ENCODE measurements at places on chromosomes 4 and X.

GRCh38 chrX:120419463-120419862 lies 49.6 kb downstream of the LAMP2 start:
- no peak for DNase-seq

GRCh38 chr4:24853142-24853541 lies 57.8 kb downstream of the SOD3 start:
- no peak for DNase-seq

GRCh38 chr4:87268411-87268810 lies 48.0 kb upstream of the KLHL8 start:
- no peak for DNase-seq

- DNase-seq: no peak
Measured at GRCh38 chrX:119042040-119042439, 30.8 kb upstream of the CT47C1 start.

DNA sequence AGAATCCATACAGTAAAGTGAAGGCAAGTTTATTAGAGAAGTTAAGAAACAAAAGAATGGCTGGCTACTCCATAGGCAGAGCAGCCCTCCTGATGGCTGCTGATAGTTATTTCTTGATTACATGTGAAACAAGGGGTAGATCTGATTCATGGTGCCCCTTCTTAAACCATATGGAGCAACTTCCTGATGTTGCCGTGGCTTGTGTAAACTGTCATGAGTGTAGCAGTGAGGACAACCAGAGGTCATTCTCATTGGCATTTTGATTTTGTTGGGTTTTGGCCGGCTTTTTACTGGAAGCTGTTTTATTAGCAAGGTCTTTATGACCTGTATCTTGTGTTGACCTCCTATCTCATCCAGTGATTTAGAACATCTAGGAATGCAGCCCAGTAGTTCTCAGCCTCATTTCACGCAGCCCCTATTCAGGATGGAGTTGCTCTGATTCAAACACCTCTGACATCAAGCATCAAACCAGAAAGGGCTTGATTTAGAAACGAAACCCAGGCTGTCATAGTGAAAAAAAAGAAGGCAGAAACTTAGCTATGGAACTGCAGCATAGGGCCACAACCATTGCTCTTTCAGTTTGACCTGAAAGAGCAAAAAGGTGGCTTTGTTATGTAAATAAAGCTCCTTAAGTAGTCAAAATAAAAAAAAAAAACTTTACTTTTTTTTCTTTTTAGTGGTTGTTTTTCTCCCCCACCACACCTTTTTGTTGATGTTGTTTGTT lies 37.8 kb downstream of the SPCS3 start:
- DNase-seq: peak; percentile 51

DNA sequence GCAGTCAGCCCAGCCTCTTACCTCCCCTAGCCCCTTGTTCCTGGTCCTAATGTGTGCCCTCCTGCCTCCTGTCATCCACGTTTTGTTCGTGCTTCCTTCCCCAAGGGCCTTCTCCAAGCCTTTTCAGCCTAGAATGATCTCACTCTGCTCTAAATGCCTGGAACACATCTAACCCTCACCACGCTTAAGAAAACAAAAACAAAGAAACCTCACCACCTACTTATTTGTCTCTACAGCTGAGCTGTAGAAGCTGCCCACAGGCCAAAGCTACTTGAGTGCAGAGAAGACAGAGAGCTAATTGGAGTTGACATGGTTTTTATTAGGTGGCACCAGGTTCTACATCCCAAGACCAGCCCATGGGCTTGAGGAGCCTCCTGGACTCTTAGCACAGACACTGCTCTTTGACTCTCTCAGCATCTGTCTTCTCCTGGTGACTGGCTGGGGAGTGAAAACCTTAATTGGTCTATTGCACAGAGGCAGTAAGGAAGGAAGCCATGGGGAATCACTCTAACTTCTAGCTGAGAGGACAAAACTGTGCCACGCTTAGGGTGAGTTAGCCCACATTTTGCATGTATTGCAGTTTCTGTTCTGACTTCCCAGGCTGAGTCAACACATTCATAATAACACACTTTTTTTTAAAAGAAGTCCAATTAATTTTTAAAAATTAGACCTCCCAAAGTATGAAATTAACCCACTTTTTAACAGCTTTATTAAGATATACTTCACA lies 52.3 kb upstream of the PDK3 start:
- DNase-seq: no peak

GRCh38 chr4:4225915-4226605 lies 669 bp downstream of the OTOP1 start:
- peak; percentile 3 for DNase-seq

GRCh38 chr4:56743550-56743949 lies 62.5 kb upstream of the HOPX start:
- DNase-seq: no peak

- peak; percentile 16 for DNase-seq
Measured at GRCh38 chrX:96183843-96184242, 500.8 kb upstream of the DIAPH2 start.

DNA sequence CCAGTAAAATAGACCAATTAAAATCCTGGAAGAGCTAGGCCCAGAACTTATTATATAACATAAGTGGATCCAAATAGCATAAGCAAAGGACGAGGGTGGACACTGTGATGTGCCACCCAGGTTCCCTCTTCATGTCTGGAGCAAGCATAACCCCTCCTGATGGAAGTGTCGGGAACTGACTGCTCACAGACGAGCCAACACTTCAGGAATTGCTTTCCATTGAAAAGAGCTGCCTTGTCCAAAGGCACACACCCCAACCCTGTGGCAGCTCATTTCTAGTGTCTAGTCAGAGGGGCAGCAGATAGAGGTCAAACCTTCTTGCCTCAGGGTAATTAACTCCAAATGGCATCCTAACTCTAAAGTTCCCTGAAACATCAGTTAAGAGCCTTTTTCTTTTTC lies 15.3 kb downstream of the DDIT4L start:
- DNase-seq: no peak

DNA sequence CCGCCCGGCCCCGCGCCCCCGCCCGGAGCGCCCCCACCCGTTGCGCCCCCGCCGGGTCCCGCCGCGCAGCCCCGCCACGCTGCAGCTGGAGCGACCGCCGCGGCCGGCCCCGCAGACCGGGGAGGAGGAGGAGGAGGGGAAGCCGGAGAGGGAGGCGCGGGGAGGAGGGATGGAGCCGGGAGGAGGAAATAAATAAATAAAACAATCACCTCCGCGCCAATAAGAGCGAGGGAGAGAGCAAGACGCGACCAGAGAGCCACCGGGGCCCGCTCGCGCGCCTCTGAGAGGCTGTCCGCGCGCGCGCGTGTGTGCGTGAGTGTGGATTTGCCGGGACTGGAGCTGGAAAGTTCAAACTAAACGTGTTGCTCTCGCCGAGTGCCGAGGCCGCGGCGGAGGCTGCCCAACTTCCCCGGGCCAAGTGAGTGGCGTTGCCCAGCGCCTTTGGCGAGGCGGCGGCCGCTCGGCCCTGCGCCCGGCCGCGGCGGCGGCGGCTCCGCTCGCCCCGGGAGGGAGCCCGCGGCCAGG lies 2184.4 kb upstream of the TENM3 start:
- DNase-seq: peak; percentile 15

DNA sequence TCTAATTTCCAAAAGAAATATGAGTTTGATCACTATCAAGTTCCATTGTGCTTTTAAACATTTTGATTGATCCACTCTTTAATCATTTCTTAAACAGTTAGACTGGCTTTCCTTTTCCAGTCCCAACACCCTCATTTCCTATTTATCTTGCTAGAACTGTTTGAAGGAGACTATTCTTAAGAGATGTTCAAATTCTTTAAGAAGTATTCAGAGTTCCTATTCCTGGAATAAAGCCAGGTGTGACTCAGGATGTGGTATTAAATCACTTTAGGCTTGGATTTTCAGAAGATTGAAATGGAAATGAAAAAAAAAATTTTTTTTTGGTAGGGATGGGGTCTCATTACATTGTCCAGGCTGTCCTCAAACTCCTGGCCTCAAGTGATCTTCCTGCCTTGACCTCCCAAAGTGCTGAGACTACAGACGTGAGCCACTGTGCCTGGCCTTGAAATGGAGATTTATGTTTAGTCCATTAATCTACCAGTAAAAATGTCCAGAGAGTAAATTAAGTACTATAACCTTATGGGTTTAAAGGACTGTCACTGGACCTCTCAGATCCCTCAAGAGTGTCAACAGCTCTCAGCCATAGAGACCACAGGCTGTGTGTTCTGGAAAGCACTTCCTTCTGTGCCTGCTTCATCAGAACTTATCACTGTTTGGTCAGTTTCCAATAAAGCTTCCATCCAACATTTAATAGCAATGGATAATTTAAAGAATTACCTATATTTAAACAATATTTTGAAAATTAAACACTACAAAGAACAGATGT lies 90.7 kb downstream of the CDS1 start:
- DNase-seq: peak; percentile 94

DNA sequence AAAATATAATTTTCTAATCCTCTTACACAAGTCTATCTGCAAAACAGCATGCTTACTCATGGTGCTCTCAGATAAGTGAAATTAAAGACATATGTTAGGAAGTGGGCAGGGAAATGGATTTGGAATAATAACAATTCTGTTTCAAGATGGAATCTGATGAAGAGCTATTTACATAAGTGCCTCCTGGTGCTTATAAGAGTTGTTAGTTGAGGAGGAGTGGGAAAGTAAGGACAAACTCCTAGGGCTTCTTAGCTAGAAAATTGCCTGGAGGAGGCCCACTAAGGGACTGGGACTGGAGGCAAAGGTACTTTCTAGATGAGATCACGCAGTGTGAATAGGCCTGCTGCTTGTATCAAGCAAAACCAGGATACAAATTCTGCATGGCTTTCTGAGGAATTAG lies 939.8 kb downstream of the GLUD2 start:
- DNase-seq: peak; percentile 69

GRCh38 chr4:118369231-118369630 lies 16.4 kb upstream of the PRSS12 start:
- DNase-seq: no peak

DNA sequence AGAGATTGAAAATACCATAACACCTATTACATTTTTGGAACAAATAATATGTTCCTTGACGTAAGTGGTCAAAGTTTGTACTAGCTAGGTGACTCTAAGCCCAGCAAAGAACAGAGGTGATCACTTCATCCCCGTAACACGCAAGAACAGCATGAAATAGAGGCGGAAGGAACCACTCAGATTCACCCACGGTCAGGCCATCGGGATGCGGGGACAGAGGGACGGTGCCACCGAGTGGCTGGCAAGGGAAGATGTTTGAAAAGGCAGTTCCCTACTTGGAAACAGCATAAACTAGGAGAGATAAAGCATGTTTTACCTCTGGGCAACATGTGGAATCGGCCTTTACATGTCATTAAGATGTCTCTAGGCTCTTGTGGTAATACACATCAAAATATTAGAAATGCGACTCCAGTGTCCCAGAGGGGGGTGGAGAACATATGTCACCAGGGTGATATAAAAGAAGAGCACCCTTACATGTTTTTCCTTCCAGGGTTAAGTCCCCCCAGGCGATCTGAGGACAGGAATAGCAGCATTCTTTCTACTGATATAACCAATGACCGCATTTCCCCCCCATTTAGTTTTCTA lies 84.0 kb downstream of the PHKA2 start:
- DNase-seq: peak; percentile 11

DNA sequence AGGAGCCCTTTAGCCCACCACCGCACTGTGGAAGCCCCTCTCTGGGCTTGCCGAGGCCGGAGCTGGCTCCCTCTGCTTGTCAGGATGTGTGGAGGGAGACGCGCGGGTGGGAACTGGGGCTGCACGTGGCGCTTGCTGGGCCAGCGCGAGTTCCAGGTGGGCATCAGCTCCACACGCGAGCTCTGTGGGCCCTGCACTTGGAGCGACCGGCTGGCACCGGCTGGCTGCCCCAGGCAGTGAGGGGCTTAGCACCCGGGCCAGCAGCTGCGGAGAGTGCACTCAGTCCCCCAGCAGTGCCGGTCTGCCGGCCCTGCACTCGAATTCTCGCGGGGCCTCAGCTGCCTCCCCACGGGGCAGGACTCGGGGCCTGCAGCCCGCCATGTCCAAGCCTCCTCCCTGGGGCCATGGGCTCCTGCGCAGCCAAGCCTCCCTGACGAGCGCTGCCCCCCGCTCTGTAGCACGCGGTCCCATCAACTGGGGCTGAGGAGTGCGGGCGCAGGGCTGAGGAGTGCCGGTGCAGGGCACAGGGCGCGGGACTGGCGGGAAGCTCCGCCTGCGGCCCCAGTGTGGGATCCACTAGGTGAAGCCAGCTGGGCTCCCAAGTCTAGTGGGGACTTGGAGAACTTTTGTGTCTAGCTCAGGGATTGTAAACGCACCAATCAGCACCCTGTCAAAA lies 93.6 kb downstream of the DTHD1 start:
- no peak for DNase-seq

- no peak for DNase-seq
Measured at GRCh38 chr4:61128682-61129081, 71.4 kb upstream of the ADGRL3 start.

GRCh38 chr4:98803251-98803650 lies 125.7 kb downstream of the EIF4E start:
- no peak for DNase-seq

GRCh38 chrX:5683996-5684395 lies 544.7 kb downstream of the NLGN4X start:
- DNase-seq: no peak

DNA sequence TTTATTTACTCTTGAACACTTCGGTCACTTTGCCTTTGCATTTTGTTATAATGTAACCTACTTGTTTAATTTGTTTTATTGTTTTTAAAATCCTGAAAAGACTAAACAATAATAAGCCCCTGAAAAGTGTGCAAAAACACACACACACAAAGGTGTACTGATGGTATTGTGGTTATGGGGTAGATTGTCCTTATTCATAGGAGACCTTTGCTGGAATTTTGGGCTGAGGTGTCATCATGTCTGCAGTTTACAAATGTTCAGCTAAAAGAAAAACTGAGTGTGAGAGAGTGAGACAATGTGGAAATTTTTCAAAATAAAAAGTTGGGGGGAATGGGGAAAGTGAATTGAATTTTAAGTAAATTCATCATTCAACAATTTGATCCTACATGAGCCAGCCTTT lies 174.9 kb downstream of the QDPR start:
- DNase-seq: no peak

GRCh38 chr4:83552083-83552482 lies 16.2 kb downstream of the GPAT3 start:
- peak; percentile 72 for DNase-seq

DNA sequence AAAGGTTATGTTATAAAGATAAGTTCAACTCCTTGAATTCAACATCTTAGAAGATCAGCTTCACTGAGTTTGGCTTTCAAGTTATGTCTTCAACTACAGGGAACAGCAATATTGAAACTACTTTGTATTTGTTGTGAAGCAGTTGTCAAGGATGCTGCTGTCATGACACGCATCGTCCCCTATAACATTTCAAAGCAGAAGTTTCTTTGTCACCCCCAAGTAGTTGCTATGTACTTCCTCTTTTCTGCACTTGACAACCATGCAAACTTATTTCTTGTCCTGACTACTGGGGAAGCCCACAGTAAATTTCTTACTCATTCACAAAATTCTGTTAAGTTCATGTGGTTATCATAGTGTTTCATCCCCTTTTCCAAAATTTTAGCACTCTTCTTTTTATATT lies 14.3 kb downstream of the ANTXR2 start:
- DNase-seq: no peak

GRCh38 chr4:112453321-112453720 lies 62.7 kb downstream of the NEUROG2 start:
- DNase-seq: no peak

GRCh38 chrX:1159548-1159947 lies 52.9 kb downstream of the CRLF2 start:
- no peak for DNase-seq

GRCh38 chrX:44072631-44073030 lies 99.4 kb upstream of the NDP start:
- peak; percentile 2 for DNase-seq

- peak; percentile 91 for DNase-seq
Measured at GRCh38 chr4:37873386-37873785, 17.5 kb upstream of the TBC1D1 start.

- peak; percentile 28 for DNase-seq
Measured at GRCh38 chrX:15985937-15986336, 131.3 kb upstream of the AP1S2 start.

GRCh38 chr4:166277401-166277800 lies 404.4 kb downstream of the TLL1 start:
- DNase-seq: no peak

All from fibroblast of mammary gland (primary cell).